ELF-1 (cell line): ENCODE measurements at places on chromosomes 5 and 9.

- peak; percentile 4 for DNase-seq
Observed at GRCh38 chr5:39599721-39600431, 175.1 kb upstream of the DAB2 start.

GRCh38 chr5:143229896-143230675 is 173.4 kb downstream of the NR3C1 start:
- no peak for DNase-seq

GRCh38 chr9:69937833-69938535 is 105.7 kb upstream of the MAMDC2 start:
- no peak for DNase-seq

DNA sequence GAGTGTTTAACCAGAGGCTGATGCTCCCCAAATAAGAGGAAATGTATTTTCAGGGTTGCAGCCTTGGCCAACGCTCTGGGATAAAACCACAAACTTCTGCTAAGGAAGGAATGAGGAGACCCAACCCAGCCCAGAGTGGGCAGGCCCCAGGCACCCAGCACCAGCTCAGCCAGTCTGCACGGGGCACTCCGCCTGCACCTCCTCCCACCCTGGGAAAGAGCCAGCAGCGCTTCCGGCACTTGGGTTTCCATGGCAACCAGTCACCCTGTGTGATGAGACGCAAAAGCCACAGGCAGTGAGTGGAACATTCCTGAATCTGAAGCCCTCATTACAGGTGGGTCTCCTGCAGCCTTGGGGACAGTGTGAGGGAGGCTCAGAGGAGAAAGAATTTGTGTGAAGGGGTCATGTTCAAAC is 85.2 kb upstream of the ZBTB43 start:
- DNase-seq: peak; percentile 97

DNA sequence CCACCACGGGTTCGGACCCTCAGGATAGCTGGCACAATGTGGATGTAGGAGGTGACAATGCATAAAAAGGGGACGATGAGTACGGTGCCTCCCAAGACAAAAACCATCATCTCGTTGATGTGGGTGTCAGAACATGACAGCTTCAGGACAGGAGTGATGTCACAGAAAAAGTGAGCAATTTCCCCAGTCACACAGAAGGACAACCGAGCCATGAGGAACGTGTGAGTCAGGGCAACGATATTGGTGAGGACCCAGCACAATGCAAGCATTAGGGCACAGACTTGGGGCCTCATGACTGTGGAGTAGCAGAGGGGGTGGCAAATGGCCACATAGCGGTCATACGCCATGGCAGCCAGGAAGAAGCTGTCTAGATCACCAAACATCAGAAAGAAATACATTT is 491 bp downstream of the OR1N1 start:
- no peak for DNase-seq

- no peak for DNase-seq
Observed at GRCh38 chr9:89135591-89136166, 42.9 kb downstream of the SHC3 start.

- no peak for DNase-seq
Observed at GRCh38 chr9:90368241-90368640, 274.4 kb downstream of the DIRAS2 start.

DNA sequence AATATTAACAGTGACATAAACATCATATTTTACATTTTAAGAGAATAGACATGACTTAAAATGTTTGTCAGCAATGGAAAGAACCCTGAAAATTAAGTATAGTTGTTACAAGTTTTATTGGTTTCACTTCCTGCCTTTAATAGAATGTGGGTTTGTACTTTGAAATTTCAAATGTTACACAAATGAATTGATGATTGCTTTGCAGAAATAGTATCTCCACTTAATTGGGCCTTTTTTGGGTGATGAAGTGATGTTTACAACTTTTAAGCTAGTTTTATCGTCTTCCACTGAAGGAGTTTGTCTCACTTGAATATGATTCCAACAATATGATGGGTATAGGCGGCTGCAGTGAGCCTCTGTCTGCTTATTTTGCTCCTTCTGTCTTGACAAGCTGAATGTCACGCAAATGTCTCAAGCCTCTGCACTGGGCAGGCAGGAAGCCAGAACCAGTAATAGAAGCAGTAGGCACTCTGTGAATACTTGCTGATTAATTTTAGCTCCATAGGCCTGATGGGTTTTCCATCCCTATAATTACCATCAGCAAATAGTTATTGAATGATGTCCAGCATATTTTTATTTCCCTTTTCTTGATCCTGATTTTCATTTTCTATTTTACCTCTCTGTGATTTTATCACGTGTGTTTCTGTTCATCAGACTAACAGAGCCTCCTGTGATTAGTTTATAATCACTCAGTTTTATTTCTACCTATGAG is 10.6 kb upstream of the NR3C1 start:
- DNase-seq: no peak

GRCh38 chr5:73417303-73418034 is 31.1 kb downstream of the FOXD1 start:
- DNase-seq: no peak

GRCh38 chr5:181190711-181191525 is 14.1 kb downstream of the TRIM7 start:
- no peak for DNase-seq

- DNase-seq: no peak
Observed at GRCh38 chr5:11432116-11432515, 472.1 kb downstream of the CTNND2 start.

GRCh38 chr5:148003226-148003625 is 60.6 kb upstream of the SPINK5 start:
- DNase-seq: no peak

GRCh38 chr5:132767150-132767549 is 9.9 kb downstream of the SEPTIN8 start:
- DNase-seq: no peak

- peak; percentile 73 for DNase-seq
Observed at GRCh38 chr9:133534346-133535291, at the start of gene ADAMTSL2. Gene ADAMTSL2 (plus strand): TSS chr9:133534704. CDS start chr9:133536713, 2,009 bp downstream.

DNA sequence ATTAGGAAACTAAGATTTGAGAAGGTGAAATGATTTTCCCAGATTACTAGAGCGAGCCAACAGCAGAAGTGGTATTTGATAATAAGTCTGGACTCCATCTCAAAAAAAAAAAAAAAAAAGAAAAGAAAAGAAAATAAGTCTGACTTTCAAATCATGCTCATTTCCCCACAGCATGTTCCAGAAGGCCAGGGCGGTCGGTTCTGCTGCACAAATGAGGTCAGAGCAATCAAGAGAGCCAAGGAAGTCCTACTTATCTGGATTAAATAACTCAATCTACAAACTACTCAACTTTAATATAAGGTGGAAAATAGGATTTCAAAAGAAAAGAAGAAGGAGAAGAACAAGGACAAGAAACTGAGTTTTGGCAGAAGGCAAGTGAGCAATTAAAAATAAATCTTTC is 130.4 kb upstream of the RASA1 start:
- no peak for DNase-seq

DNA sequence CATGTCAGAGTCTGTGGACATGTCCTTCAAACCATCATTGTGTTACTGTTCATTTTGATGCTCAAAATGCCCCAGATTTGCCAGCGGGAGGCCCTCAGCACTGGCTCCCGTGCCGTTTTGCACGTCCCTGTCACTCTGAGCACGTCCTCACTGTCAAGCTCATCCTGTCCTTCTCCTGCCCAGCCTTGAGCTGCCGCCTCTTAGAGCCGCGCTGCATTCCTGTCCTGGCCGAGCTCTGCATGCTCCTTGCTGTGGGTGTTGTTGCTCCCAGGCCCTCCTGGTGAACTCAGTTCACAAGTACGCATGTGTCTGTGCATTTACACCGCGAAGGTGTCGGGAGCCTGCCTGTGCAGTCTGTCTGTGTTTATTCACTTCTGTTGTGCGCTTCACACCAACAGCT is 62.2 kb downstream of the WNK2 start:
- no peak for DNase-seq

DNA sequence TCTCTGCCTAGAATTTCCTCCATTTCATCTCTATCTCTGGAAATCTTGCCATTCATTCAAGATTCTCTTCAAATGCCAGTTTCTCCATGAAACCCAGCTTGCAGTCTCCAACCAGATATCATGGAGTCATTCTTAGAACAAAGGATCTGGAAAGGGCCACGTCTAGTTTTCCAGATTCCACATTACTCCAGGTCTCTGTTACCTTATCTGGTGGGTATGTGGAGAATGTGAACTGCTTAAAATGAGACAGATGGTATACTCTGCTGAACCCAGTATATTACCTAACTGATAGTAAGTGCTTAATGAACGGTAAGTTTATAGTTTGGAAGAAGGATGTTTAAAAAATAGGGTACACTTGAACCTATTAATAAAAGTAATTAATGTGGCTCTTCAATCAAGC is 52.3 kb upstream of the ZSWIM6 start:
- no peak for DNase-seq

- DNase-seq: no peak
Observed at GRCh38 chr5:169050636-169051035, 250.3 kb downstream of the SLIT3 start.
